ENCODE measurements at places on chromosomes 2 and 18.

GRCh38 chr2:7430421-7430868, 513.2 kb downstream of the RNF144A start:
- no peak for DNase-seq

- no peak for DNase-seq
These were observed 488.5 kb upstream of the NRP2 start for GRCh38 chr2:205193836-205194228.

- DNase-seq, result no peak
These were observed 109.1 kb downstream of the MCFD2 start for GRCh38 chr2:46806526-46806925.

DNA sequence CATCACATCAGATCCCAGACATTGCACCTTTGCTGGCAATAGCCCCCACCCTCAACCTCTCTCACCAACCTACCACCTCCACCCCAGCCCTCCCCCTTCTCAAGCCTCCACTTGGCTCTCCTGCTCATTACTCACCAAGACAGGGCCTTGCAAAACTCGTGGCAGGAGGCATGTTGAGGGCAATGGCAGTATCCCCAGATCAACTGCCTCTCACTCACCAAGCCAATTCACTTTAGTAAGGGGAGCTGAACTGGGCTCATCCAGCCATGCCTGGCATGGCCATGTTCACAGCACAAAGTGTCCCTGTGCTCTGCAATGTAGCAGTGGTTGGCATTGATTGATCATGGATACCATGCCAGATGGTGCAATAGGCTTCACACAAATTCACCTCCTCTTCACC, 46.3 kb upstream of the TEX51 start:
- DNase-seq, result no peak

DNA sequence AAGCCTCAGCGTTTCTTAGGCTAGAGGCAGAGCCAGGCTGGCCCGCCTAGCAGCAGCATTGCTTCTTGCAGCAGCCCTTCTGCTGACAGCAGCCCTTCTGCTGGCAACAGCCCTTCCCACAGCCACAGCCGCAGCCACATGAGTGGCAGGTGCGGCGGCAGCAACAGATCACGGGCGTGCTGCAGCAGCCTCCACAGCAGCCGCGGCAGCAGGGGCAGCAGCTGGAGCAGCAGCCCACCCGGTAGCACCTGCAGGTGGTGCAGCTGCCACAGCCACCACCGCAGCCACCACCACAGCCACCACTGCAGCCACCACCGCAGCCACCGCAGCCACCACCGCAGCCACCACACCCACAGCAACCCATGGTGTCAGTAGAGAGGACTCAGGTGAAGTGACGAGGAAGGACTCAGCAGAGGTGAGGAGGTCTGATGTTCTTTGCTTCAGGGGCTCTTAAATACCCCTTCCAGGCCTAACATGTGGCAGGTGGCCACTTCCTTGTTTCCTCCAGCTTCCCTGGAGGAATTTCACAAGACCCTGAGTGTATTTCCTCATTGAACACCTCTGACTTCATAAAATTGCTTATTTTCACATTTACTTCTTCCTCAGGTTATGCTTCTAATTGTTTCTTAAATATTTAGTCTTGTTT, at the start of gene SCYGR6:
SCYGR6 (minus strand) TSS at position 364 of the 646 bp plus-strand sequence; CDS start at position 364, 0 bp downstream.
- no peak for DNase-seq

GRCh38 chr2:207219081-207219630, 53.4 kb upstream of the KLF7 start:
- no peak for DNase-seq

DNA sequence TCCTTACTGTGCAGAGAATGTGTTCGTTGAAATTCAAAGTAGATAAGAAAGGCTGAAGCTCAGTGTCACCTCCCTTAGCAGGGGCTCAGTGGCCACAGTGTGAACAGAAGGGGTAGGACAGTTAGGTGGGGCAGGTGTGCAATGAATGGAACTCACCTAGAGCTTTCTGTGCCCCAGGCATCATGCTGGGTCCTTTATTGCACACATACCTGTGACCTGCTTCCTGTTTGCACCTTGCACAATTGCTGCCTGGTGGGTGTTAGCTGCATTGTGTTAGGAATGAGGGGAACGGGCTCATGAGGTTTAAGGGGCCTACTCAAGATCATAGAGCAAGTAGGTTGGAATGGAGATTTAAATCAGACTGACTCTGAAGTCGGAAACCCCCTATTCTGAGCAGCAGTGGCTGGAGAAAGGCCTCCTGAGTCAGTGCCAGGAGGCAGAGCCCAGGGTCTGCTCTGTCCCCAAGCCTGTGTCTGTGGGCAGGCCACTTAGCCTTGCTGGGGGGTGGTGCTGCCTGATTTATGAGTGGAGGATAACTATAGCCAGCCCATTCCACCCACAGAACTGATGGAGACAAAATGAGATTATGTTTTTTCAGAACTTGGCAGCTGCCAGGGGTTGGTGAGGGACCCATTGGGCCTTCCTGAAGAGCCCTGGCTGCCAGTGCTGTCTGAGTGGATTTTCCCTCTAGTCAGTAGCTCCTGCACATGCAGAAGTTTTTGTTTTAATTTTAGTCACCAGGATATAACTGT, 76.2 kb downstream of the NPAS2 start:
- DNase-seq, result no peak

DNA sequence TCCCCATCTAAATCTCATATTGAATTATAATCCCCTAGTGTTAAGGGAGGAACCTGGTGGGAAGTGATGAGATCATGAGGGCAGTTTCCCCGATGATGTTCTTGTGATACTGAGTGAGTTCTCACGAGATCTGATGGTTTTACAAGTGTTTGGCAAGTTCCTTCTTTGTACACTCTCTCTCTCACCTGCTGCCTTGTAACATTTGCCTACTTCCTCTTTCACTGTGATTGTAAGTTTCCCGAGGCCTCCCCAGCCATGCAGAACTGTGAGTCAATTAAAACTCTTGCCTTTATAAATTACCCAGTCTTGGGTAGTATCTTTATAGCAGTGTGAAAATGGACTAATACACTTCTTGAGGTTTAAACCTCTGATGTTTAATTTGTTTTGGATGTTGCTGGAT, 177.5 kb downstream of the CD8B2 start:
- DNase-seq, result no peak

GRCh38 chr2:67465623-67466022, 68.5 kb downstream of the ETAA1 start:
- DNase-seq, result no peak

- peak; percentile 70 for DNase-seq
These were observed 29.3 kb upstream of the DUSP2 start for GRCh38 chr2:96174251-96175144.

- DNase-seq, result no peak
These were observed 110.6 kb upstream of the RIOK3 start for GRCh38 chr18:23342506-23342905.

GRCh38 chr2:212523756-212524155, 14.8 kb downstream of the ERBB4 start:
- no peak for DNase-seq

GRCh38 chr2:147108548-147108947, 736.3 kb upstream of the ACVR2A start:
- no peak for DNase-seq

GRCh38 chr18:79961527-79962291, 2.7 kb upstream of the HSBP1L1 start:
- no peak for DNase-seq

DNA sequence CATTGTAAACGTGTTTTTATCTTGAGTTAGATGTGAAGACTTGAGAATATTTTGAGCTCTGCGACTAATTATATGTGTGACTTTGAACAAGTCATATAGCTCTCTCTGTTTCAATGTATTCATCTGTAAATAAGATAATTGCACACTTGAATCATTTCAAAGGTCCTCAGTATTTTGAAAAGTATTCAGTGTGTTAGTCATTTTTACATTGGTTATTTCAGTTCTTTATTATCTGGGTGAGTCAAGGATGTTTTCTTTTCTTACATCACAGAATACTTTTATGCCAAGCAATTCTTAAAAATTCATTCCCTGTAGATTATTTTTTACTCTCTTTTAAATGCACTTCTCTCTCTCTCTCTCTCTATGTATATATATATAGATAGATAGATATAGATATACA, 1098.0 kb upstream of the ZEB2 start:
- no peak for DNase-seq

GRCh38 chr2:209086761-209087160, 337.1 kb upstream of the MAP2 start:
- DNase-seq, result no peak

- DNase-seq, result no peak
These were observed 286.2 kb downstream of the ARL6IP6 start for GRCh38 chr2:153004627-153005026.
